ENCODE measurements at places on chromosomes 2 and 18.

- DNase-seq, result no peak
These were observed 179.5 kb upstream of the SMAD7 start for GRCh38 chr18:49130261-49130660.

DNA sequence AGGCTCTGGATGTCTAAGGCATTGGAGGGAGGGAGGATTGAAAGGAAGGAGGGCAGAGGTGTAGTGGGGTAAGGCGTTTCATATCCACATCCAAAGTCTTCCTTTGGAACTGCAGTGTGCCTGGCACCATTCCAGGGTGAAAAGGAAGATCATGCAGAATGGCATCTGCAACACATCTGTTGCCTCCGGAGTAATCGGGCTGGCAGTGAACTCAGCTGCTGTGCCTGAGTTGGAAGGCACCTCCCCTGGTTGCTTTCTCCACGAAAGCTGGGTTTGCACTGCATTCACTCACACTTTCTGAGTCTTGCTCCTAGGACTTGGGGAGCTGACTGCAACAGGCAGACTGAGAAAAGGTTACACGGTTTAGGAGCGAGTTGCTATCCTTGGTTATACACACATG is 30.3 kb upstream of the SEC11C start:
- no peak for DNase-seq

DNA sequence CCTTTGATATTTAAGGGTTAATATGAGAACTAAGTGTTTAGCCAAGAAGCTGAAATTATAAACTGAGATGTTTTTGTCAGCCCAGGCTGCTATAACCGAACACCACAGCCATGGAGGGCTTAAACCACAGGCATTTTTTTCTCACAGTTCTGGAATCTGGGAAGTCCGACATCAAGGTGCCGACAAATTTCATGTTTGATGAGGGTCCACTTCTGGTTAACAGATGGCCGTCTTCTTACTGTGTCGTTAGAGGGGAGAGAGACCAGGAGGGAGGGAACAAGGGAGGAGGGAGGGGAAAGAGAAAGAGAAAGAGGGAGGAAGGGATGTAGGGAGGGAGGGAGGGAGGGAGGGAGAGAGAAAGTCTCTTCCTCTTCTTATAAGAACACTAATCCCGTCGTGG is 6.5 kb upstream of the CNDP2 start:
- DNase-seq, result no peak

DNA sequence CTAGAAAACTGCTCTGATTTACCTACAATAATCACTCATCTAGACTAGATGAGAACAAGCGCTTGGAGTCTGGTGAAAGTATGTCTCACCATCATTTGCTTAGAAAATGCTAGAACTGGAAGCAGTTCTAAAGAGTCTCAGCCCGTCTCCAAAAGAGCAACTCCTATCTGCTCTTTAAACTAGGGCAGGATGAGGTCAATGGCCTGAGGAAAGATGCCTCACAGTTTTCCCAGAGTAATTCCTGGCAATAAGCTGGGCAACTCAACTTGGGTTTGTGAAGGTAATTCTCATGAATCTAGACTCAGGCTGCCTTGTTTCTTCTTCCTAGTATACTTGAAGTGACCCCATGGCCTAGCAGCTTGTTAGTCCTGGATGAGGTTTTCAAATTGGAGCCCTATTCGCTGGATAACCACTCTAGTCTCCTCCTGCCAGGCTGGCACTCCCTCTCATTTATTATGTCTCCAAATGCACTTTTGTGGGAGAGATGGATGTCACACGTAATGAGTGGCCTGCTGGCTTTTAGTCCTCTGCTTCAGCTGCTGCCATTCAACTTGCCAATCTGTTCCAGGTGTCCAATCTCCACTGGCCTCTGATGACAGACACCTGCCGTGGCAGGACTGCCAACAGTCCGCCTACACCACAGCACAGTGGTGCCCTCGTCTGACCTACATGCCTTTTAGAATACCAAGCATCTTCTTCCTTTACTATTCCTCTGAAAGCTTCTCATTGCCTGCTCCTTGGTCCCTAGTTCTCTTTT is 80.9 kb downstream of the CABYR start:
- DNase-seq, result no peak

DNA sequence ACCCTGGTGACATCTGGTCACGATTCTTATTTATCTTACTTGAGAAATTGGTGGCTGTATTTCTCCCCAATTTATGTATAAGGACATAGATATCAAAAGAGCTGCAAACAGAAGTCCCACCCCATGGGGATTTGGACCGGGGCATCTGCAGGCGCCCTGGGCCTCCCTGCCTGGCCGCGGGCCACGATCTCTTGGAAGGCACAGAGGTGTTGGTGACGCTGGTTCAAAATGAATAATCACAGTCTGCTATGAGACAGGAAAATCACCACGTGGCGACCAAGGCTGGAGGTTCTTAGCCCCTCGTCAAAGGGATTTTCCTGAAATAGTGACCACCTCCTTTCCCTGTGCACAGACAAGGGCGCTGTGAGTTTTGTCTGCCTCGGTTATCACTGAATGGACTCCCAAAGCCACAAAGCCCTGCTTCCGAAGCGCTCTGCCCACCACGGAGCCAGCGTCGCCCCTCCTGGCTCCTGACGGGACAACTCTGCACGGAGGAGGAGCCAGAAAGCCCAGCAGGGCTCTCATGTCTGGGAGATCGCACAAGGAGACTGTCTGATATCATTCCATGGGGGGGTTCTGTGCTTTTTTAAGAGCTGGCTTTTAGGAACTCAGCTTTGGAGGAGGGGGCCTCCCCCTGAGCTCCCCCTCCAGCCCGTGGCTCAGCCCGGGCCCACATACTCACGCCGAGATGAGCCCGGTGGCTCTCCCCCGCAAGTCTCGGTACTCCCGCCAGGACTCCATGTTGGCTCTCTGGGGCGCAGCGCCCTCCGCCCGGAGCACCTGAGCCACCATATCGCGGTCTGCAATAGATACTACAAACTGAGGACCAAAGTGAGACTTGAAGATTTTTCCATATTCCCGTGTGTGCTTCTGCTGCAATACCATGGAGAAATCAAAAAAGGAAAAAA is 14.6 kb downstream of the CYP27C1 start:
- no peak for DNase-seq

DNA sequence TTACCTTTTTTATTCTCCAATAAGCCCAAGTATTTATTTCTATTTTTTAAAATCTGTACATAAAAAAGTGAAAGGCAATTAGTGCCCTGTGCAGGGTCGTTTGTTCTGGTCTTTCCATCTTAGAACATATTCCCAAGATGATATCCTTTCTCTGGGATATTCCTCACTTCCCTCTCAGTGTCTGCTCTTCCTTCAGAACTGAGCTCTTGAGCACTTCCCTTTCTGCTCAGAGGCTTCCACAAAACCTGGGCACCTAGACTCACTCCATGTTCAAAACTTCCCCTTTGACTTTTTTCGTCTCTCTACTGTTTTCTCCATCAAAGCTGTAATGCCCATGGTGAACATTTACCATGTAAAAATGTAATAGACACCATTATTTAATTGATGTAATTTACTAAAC is 296.5 kb upstream of the TCF4 start:
- no peak for DNase-seq

GRCh38 chr2:10688921-10689807 is 611 bp downstream of the NOL10 start:
- DNase-seq, result no peak

DNA sequence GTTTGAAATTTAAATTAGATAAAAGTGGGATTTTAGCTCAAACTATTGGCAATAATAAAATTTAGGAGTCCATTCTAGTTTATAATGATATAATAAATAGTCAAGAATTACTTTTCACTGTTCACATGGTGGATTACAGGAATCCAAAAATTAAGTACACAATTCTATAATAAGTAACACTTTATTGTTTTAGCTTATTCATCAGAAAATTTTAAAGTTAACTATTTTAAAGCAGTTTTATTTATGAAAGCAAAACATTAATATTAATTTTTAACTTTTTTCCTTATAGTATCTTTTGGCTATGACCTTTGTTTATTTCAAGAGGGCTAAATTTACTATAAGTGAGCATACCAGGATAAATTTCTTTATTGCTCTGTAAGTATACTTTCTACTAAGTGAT is 11.4 kb downstream of the SPDYA start:
- DNase-seq, result no peak

DNA sequence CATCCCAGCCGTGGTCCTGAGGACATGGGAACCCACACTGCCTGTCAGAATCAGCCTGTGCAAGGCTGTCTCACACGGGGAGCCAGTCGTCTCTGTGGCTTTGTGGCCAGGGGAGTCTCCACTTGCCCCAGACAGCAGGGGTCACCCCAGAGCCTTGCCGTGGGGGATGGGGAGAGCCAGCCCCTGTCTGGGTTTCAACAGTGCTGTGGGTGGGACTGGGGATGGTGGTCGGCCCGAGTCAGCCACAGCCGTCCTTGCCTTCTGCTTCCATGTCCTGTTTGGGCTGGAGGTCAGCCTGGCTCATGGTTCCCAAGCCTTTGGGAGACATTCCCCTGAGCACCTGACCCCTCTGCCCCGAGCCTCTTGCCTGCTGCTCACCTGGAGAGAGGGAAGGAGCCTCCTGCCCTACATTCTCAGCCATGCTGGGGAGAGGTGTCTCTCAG is 19.6 kb downstream of the GPR35 start:
- no peak for DNase-seq

DNA sequence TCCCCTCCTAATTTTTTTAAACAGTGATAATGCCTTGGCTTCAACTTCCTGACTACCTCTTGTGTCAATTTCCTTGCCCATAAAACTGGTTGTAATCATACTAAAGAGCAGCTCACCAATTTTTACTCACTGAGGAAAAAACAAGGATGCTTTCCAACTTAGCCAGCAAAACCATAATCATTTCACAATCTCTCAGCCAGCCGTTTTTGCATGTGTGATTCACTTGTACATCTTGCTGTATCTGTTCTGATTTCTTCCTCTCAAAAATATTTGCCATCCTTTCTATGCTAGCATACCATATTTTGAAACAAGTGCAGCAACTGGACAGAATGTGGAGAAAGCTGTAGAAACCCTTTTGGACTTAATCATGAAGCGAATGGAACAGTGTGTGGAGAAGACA is 60.7 kb downstream of the RAB27B start:
- DNase-seq, result no peak

DNA sequence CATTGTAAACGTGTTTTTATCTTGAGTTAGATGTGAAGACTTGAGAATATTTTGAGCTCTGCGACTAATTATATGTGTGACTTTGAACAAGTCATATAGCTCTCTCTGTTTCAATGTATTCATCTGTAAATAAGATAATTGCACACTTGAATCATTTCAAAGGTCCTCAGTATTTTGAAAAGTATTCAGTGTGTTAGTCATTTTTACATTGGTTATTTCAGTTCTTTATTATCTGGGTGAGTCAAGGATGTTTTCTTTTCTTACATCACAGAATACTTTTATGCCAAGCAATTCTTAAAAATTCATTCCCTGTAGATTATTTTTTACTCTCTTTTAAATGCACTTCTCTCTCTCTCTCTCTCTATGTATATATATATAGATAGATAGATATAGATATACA is 1098.0 kb upstream of the ZEB2 start:
- DNase-seq, result no peak

DNA sequence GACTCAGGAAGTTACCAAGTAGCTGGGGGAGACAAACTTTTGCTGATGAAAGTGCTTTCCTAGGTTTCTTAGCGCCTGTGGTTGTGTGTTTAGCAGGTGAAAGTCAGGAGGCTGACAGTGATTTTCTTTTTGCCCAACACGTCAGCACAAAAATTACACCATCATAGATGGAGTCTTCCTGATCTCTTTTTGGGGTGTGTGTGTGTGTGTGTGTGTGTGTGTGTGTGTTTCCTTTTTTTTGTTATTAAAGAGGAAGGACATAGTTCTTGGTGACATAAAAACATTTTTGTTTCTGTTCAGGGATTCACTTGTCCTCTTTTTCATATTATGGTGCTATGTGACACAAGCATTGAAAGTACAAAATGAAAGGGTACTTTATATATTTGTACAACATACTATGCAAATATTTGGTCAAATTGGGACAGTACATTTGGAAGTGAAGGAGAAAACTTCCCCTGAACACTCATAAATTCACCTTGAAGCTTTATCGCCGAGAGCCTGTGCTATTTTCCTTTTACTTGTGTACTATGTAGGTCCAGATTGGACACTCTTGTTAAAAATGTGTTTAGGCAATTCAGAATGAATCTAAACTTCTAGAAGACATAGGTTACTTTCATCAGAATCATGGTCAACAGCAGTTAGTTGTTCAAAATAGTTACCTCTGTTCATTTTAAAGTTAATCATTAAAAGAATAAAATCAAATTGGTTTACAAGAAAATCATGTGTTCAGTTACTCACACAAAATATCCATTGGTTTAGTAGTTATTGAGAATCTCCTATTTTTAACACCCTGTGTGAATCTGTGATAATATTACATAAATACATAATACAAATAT is 491.9 kb downstream of the IRS1 start:
- DNase-seq, result no peak

DNA sequence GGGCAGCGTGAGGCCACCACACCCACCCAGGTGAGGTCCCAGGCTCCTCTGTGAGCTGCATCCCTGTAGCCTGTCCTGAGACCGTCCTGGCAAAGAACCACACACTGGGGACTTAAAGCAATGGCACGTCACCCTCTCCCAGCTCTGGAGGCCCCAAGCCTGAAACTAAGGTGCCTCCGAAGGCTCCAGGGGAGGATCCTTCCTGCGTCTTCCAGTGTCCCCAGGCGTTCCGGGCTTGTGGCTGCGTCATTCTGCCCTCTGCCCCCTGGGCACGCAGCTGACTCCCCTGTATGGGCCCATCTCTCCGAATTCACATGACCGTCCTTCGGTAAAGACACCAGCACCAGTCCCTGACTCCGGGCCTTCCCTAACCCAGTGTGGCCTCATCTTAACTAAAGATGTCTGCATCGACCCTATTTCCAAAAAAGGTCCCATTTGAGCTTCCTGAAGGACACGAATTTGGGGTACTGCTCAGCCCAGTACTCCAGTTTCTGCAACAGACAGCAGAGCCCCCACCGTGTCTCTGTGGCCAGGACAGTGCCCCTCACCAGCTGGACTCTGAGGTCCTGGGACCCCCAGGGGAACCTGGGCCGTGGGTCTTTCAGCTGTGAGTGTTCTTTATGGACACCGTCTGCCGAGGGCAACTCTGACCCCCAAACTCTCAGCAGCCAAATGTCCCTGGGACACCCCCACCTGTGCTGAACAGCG is 75.2 kb upstream of the CTDP1 start:
- no peak for DNase-seq

DNA sequence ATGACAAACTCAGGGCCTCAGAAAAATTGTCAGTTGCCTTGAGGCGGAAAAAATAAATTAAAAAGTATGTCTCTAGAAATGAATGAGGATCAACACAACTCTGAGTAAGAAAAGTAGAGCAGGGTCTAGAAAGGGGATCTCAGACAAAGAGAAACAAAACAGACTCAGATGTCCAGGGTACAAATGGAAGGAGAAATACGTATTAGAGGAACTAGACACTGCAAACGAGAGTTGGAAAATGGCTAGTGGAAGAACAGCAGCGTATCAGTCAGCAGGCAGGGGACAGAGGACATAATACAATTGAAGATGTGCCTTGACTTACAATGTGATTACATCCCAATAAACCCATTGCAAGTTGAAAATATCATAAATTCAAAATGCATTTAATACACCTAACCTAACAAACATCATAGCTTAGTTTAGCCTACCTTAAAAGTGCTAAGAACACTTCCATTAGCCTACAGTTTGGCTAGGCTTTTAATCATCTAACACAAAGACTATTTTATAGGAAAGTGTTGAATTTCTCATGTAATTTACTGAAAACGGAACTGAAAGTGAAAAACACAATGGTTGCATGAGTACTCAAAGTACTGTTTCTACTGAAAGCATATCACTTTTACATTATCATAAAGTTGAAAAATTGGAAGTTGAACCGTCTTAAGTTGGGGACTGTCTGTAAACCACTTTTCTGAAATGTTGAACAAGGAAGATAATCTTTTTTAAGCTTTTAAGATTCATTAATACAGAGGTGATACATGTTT is 182.8 kb downstream of the NBAS start:
- DNase-seq, result no peak

GRCh38 chr2:21021430-21021829 is 22.4 kb downstream of the APOB start:
- DNase-seq, result no peak
